ENCODE measurements at places on chromosomes 1 and 21.
A peak's percentile ranks its signal among the peaks of the same experiment; 100 is the strongest.

DNA sequence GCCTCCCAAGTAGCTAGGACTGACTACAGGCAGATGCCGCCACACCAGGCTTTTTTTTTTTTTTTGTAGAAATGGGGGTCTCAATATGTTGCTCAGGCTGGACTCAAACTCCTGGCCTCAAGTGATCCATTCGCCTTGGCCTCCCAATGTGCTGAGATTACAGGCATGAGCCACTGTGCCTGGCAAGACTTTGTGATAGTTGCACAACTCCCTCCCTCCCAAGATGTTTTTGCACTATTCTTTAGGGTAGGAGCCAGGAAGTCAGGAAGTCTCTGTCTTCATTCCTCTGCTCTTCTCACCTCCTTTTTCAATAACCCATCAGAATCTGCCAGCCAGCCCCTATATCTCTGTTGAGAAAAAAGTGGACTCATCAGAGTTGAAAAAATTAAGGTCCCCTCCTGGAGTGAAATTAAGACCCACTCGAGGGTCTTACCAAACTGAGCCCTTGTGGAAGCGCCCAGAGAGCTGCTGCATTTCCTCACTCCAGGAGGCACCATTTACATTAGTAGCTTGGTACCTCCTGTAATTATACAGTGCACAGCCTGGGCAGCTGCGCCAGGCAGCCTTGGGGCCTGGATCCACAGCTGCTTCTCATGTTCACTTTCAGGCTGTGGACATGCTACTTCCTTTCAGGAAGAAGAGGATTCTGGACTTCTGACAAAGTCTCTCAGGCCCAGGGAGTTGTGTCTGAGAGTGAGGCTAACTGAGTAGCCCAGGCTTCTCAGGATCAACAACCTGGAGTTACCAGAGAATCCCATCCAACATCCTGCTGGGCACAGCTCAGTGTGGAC lies 24.0 kb downstream of the TCEA3 start:
- no peak for DNase-seq

- no peak for DNase-seq
Measured at GRCh38 chr1:248015803-248016202, 2.3 kb downstream of the OR2L5 start.

DNA sequence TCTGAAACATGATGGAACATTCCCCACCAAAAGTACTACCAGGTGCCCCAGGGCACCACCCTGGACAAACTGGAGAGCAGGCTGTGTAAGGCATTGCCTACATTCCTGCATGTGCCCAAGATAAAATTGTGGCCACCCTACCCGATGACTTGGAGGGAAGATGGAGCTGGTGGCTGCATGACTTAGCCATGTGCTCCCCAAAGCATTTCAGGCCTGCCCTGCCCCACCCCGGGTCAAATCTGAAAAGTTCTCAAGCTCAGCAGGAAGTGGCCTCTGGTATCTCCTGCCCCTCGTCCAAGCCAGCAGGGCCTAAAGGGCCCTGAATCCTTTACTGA lies 8.5 kb downstream of the CD2 start:
- DNase-seq, result no peak

DNA sequence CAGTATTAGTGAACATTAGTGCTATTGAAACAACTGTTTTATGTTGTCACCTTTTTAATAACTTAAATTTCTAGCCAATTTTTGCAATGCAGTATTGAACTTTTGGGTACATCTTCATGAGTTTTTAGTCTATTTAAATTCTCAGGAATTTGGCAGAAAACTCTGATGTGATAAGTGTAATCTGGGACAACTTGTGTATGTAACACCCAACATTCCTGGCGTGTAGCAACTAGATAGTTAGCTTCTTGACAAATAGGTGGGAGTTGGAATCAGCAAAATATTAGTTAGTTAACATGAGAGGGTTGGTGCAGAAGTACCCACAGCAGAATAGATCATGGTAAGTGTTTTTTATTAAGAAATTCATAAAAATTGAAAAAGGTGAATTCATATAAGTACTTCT lies 111.6 kb downstream of the ITSN1 start:
- no peak for DNase-seq

DNA sequence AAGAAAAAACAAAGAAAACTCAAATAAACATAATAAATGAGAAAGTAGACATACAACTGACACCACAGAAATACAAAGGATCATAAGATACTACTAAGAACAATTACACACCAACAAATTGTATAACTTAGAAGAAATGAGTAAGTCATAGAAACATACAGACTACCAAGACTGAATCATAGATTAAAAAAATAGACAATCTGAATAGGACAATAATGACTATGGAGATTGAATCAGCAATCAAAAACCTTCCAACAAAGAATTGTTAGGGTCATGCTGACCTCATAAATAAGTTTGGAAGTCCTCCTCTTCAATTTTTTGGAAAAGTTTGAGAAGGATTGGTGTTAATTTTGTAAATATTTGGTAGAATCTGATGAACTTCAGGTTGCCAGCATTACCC lies 159.0 kb downstream of the PTBP2 start:
- DNase-seq, result no peak

- no peak for DNase-seq
Measured at GRCh38 chr1:157739229-157739901, 37.6 kb downstream of the FCRL2 start.

- no peak for DNase-seq
Measured at GRCh38 chr1:67777016-67777415, 56.3 kb downstream of the GNG12 start.

DNA sequence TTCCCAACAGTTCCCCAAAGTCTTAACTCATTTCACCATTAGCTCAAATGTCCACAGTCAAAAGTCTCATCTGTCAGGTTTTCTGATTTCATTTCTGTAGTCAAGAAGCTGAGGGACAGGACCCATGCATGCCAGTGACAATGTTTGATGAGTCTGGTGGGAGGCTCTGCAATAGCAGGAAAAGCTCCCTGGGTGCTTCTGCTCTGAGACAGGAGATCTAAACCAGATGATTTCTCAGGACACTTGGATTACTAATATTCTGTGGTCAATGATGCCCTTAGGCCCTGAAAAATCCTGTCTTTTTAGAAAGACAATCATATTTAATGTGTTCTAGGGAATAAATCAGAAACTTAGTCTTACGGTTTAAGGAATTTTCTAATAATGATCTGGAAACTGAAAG lies 56.4 kb downstream of the PCBP3 start:
- no peak for DNase-seq

GRCh38 chr1:110667776-110668175 lies 7.0 kb downstream of the KCNA3 start:
- DNase-seq, result no peak

GRCh38 chr1:203130358-203130985 lies 2.9 kb downstream of the ADORA1 start:
- no peak for DNase-seq

GRCh38 chr1:155051342-155051776 lies 243 bp downstream of the ADAM15 start:
- no peak for DNase-seq

GRCh38 chr1:205013683-205014367 lies 29.2 kb upstream of the CNTN2 start:
- DNase-seq, result no peak

DNA sequence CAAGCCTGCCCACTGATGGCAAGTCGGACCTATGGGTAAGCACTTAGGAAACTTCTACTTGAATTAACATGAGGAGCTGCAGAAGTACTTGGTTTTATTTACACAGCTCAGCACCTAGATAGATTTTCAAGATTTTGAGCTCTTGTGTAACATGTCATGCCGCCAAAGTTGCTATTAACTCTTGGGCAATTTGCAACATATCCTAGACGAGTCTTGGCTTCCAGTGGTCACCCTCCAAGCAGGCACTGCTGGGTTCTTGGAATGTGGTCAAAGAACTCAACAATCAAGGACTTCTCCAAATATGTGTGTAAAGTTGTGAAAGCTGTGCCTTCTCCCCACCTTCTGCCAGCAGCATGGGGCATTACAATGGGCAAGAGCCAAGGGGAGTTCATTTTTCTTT lies 17.8 kb upstream of the GUCA2B start:
- DNase-seq, result no peak

GRCh38 chr1:45018599-45019230 lies 6.7 kb downstream of the UROD start:
- DNase-seq, result no peak

DNA sequence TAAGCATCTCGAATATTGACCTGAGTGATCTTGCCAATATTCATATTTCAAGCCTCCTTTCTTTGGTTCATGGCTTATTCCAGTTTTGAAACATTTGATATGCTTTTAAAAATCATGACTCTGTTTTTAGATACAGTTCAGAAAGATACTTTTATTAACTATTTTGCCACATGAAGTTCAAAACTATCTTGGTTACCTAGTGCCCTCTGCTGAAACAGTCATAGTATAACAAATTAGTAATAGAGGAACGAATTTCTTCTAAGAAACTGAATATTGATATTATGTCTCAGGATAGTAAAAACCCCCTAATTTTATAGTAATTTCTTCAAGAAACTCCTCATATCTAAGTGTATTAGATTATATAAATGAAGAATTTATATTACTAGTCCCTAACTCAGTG lies 52.6 kb upstream of the RC3H1 start:
- DNase-seq, result peak; percentile 5

GRCh38 chr1:162003830-162004215 lies 19.8 kb downstream of the OLFML2B start:
- DNase-seq, result peak; percentile 75

DNA sequence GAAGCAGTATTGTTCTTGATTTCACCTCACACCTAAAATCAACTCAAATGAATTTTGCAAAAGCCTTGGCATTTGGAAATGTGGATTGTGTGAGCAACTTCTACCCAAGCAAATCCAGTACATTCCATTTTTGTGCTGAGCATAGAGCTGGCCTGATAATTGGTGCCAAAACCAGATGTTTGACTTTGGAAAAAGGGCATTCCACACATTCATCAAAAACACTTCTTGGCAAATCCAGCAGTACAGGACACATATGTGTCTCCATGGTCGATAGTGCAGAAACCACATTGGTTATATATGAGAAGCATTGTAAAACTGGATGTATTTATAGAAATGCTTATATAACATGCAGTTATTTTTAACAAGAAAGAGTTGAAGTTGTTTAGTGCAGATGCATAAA lies 210.4 kb downstream of the KCNK2 start:
- DNase-seq, result no peak

- DNase-seq, result no peak
Measured at GRCh38 chr21:44084496-44085241, 22.5 kb upstream of the PWP2 start.

GRCh38 chr1:15833842-15834405 lies 13.6 kb upstream of the SPEN start:
- DNase-seq, result no peak

DNA sequence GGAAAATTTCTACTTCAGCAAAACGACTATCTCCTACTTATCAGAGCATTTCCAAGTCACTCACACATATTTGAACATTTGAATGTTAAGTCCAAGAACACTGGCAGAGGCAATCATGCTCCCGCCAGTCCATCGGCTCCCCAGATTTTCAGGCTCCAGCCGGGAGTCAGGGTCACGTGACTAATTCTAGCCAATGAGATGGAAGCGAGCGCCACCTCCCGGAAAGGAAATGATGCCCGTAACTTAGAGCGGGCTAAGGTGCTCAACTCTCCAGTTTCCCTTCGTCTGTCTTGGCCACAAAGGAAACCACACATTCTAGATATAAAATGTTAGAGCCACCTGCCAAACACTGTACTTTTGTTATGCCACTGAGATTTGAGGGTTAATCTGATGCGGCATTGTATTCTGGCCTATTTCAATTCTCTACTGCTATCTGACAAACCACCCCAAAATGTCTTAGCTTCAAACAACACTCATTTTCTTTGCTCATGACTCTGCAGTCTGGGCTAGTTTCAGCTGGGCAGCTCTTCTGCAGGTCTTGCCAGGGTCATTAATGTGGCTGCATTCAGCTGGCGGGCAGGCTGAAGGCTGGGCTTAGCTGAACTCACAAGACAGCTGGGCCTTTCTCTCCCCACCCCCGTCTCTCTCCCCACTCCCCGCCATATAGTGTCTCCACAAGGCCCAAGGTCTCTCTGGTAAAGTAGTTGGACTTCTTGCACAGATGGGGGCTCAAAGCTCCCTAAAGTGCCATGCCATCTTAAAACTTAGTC lies 16.5 kb upstream of the LHX4 start:
- no peak for DNase-seq

DNA sequence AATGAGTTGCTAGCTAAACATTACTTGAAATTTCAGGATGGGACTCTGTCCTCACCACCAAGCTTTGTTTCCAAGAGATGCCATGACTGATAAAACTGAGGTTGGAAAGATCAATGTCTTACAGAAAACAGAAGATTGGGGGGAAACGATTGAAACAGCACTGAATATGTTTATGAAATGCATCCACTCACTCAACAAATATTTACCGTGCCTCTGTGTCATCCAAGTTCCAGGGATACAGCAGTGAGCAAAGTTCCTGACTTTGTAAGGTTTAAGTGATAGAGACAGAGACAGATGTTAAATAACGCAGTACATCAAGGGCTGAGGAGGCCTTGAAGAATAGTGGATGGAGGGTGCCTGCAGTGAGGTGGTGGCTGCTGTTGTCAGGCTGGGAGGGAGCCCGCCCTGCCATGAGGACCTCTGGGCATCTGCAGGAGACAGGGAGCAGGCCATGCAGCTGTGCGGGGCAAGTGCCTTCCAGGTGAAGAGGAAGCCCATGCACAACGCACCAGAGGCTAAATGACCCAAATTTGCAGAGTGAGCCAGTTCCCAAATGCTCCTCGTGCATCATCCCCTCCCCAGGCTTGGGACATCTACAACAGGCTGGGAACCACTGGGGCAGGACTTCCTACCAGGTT lies 108.0 kb downstream of the HLCS start:
- DNase-seq, result no peak

DNA sequence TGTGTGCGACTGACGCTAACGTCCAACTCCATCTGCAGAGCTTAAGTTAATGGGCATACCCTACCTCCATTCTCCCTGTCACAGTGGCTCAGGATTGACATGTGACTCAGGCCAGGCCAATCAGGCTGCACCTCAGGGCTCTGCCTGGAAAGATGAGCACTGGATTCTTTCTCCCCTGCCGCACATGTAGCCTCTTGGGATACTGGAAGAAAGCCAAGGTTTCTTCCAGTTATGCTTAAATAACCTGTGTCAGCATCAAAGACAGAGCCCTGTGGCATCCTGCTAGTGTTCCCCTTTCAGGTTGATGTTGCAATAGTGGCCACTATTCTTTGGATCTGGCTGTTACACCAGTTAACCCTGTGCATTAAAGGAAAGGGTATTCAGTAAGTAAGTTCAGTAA lies 55.0 kb upstream of the SYT6 start:
- DNase-seq, result no peak

DNA sequence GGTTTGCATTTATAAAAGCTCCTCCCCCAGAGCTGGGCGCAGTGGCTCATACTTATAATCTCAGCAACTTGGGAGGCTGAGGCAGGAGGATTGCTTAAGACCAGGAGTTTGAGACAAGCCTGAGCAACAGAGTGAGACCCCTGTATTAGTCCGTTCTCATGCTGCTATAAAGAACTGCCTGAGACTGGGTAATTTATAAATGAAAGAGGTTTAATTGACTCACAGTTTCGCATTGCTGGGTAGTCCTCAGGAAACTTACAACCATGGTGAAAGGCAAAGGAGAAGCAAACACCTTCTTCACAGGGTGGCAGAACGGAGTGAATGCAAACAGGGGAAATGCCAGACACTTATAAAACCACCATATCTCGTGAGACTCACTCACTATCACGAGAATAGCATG lies 52.5 kb downstream of the ZNF684 start:
- no peak for DNase-seq

GRCh38 chr21:42122808-42123207 lies 51.7 kb downstream of the UMODL1 start:
- no peak for DNase-seq

All from AG04449 (cell line).